NCI-H524 (cell line): ENCODE measurements at places on chromosomes 3 and 15.
A peak's percentile ranks its signal among the peaks of the same experiment; 100 is the strongest.

DNA sequence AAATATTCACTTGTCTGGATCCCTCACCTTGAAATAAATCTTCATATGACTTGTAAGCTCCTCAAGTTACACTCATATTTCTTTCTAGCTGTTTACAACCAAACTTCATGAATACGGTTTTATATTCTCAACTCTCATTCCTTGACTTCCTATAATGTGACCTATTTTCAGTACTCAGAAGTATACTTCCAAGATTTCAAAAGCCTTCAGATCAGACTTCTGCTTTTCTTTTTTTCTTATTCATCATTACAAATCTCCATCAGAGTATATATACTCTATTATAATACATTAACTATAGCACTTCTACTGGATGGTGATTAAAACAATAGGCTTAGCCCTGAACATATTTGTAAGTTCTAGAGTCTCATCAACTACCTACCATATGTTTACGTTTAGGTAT, 123.6 kb upstream of the ALCAM start:
- DNase-seq: no peak

- DNase-seq: no peak
Observed at GRCh38 chr3:127475391-127475790, 115.1 kb downstream of the TPRA1 start.

- DNase-seq: no peak
Observed at GRCh38 chr3:32097768-32098167, 8.7 kb upstream of the GPD1L start.

- DNase-seq: no peak
Observed at GRCh38 chr3:44400771-44401170, 62.2 kb downstream of the TCAIM start.

GRCh38 chr3:187016639-187017345, 86.5 kb downstream of the ST6GAL1 start:
- no peak for DNase-seq

GRCh38 chr3:157091083-157091833, 68.7 kb downstream of the CCNL1 start:
- no peak for DNase-seq

DNA sequence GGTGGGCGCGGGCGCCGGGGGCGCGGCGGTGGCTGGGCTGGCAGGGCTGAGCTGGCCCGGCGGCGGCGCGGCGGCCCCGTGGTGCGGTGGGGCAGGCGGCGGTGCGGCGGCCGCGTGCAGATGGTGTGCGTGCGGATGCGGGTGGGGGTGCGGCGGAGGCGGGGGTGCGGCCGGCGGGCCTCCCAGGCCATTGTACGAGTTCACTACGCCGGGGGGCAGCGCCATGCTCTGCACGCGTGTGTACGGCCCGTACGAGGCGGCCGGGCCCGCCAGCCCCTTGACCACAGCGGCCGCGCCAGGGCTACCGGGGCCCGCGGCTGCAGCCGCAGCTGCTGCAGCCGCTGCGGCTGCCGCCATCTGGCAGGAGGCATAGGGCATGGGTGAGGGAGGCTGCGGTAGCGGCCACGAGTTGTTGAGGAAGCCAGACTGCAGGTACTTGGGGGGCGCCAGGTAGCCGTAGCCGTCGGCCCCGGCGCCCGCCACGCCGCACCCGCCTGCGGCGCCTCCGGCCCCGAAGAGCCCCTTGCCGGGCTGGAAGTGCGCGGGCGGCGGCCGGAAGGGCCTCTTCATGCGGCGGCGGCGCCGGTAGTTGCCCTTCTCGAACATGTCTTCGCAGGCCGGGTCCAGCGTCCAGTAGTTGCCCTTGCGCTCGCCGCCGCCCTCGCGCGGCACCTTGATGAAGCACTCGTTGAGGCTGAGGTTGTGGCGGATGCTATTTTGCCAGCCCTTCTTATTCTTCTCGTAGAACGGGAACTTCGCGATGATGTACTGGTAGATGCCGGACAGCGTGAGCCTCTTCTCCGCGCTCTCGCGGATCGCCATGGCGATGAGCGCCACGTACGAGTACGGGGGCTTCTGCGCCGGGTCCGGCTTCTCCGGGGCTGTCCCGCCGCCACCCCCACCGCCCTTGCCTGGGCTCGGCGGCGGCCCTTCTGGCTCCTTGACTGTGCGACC, 951 bp downstream of the FOXL2 start:
- peak; percentile 49 for DNase-seq

- DNase-seq: no peak
Observed at GRCh38 chr15:68330901-68331300, 53.4 kb downstream of the FEM1B start.

DNA sequence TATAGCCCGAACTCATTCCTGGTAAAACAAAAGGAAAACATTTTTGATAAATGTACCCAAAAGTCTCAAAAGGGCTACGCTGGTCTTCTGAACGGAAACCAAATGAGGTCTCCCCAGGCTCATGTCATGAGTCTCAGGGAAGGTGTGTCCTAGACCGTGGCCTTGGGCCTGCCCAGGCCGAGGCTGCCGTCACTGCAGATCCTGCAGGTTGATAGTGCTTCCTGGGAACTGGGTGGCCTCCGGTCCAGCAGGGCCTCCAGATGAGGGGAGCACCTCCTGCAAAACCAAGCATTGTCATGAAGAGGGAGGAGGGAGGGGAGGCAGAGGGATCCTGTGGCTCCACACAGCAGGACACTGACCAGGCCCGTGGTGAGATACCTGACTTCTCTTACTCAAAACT, 37.5 kb downstream of the ZXDC start:
- DNase-seq: no peak

DNA sequence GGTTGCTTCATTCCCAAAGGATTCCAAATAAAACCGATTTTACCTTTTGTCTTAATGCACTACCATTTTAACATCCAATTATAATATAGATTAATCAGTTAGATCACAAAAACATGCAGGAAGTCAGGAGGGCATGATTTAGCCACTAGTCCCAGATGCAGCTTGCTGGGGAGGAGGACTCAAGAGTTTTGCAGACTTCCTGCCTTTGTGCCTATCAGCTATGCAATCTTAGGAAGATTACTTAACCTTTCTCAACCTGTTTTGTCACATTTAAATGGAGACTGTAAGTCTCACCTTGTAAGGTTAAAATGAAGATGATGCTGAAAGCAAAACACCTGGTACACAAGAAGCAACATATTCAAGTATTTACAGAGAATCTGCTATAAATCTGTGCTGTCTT, 242.4 kb upstream of the GOLIM4 start:
- DNase-seq: no peak

GRCh38 chr15:41873711-41874110, 20.1 kb downstream of the SPTBN5 start:
- no peak for DNase-seq

GRCh38 chr3:32500231-32500630, 2.4 kb downstream of the CMTM6 start:
- DNase-seq: no peak

- DNase-seq: no peak
Observed at GRCh38 chr3:107265526-107265925, 111.7 kb upstream of the CCDC54 start.

DNA sequence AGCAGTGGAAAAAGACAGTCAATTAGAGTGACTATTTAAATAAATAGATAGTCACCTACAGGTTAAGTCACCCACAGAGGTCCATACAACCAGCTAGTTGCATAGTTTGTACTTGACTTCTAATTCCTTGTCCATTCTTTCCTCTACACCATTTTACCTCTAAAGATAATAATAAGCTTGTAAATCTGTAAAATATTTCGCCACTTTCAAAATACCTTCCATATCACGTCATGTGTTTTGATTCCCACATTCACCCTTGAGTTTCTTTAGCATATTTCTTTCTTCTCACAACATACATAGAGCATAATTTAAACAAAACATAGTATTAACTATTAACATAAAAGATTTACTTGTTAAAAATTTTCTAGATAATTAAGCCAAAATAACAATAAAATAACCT, 689.6 kb downstream of the MECOM start:
- DNase-seq: no peak

DNA sequence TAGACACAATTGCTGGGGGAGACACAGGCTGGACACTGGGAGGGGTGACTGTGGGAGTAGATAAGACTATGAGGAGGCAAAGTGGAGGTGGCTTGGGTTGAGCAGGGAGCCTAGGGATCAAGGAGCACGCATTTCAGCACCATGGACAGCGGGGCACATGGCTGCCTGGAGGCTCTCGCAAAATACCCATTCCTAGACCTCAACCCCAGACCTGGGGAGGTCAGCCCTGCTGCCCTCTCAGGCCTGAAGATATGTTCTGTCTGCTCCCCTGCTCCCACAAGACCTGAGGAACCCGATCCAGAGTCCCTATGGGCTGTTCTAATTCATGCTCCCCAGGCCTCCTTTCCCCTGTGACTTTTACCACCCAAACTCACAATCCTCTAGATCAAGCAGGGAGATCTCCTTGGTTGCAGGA, 16.0 kb upstream of the CPEB1 start:
- DNase-seq: no peak

GRCh38 chr15:43153269-43153668, 19.9 kb downstream of the TMEM62 start:
- no peak for DNase-seq

DNA sequence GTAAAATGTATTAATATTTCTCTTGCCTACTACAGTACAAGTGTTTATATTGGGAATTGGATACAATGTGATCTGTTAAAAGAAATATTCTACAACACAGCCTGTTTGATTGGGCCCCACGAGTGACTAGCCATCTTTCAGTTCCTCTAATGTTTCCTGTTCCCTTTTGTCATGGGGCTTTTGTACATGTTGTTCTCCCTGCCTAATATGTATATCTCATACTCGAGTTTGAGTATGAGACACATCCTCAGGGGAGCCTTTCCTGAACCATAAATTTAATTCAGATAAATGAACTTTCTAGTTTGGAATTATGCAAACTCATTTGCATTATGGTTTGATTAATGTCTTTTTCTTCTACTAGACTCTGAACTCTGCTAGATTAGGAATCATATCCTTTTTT, 65.5 kb downstream of the MEF2A start:
- no peak for DNase-seq

- peak; percentile 98 for DNase-seq
Observed at GRCh38 chr15:69919816-69920215, 177.9 kb downstream of the TLE3 start.

DNA sequence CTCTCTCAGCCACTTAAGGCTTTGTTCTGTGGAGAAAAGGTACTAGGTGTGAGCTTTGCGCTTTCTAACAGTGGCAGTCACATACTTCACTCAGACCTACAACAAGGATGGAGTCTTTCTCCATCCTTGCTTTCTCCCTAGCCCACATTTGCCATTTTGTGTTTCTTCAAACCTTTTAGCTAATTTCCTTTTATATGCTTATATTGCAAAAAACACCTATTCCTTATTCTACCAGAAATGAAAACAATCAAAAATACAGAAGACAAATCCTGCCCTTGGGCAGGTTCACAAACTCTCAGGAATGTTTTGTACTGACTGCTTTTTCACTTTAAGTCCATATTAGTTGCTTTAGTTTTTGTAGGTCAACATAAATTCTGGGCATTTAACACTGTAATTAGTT, 914.2 kb downstream of the SQOR start:
- DNase-seq: no peak
